Body of pancreas (tissue), 4 donors: ENCODE measurements at places on chromosomes 16 and 17. TPM values are rescaled to one million over a fixed set of nuclear protein-coding genes. Genes with fewer than 3 reads are reported as not detected.

The KREMEN2 gene
- 6.3 TPM for total RNA-seq

The CEP295NL gene
- total RNA-seq = 1.3 TPM

The ARHGDIG gene
- 102 TPM for total RNA-seq

The WNT9B gene
- total RNA-seq = not detected

The CD79B gene
- total RNA-seq = not detected

The SHISA9 gene
- total RNA-seq = 1.8 TPM

The OR2C1 gene
- not detected for total RNA-seq

The BRICD5 gene
- total RNA-seq = 1.8 TPM

The TM4SF5 gene
- total RNA-seq = 2.0 TPM

The PTGES3L gene
- total RNA-seq = not detected

The UNKL gene
- 21.4 TPM for total RNA-seq

The PFN1 gene
- 180 TPM for total RNA-seq

The RNF222 gene
- total RNA-seq = not detected

The CLEC3A gene
- not detected for total RNA-seq

The SPATA22 gene
- total RNA-seq = not detected

The FBXW10 gene
- not detected for total RNA-seq

The LPCAT2 gene
- 3.3 TPM for total RNA-seq

The TRPV3 gene
- not detected for total RNA-seq

The GFAP gene
- 7.0 TPM for total RNA-seq

The TPSG1 gene
- not detected for total RNA-seq

The IGSF6 gene
- not detected for total RNA-seq

The ARHGAP44 gene
- total RNA-seq = 5.7 TPM

The PPY gene
- 15.5 TPM for total RNA-seq

The ARL5C gene
- not detected for total RNA-seq
